Activated CD8-positive, alpha-beta T cell treated with anti-CD3 and anti-CD28 coated beads, Interleukin-2, amount 10 ng/mL, durations not matched to agents 7 days and 5 days (primary cell): ENCODE measurements at places on chromosomes 12 and 14. TPM values are rescaled to one million over a fixed set of nuclear protein-coding genes. Genes with fewer than 3 reads are reported as not detected.

The KRT6C gene
- total RNA-seq: not detected

GRCh38 chr12:80183939-80184338 lies 84.6 kb downstream of the OTOGL start:
- H3K27ac ChIP-seq: no peak overlapping the region
- no peak overlapping the region for H3K4me3 ChIP-seq
- no peaks in the 10 kb centered on the region for H3K36me3 ChIP-seq
- DNase-seq: no peak
- H3K4me1 ChIP-seq: peaks cover 5% of the 10 kb centered on the region

The KLRK1 gene
- 117 TPM for total RNA-seq

- H3K27ac ChIP-seq: no peak overlapping the region
- H3K27me3 ChIP-seq: no peaks in the 10 kb centered on the region
- H3K4me1 ChIP-seq: no peaks in the 10 kb centered on the region
- H3K36me3 ChIP-seq: no peaks in the 10 kb centered on the region
- H3K4me3 ChIP-seq: no peak overlapping the region
These were observed 46.9 kb upstream of the NOS1 start for GRCh38 chr12:117408161-117408791.

DNA sequence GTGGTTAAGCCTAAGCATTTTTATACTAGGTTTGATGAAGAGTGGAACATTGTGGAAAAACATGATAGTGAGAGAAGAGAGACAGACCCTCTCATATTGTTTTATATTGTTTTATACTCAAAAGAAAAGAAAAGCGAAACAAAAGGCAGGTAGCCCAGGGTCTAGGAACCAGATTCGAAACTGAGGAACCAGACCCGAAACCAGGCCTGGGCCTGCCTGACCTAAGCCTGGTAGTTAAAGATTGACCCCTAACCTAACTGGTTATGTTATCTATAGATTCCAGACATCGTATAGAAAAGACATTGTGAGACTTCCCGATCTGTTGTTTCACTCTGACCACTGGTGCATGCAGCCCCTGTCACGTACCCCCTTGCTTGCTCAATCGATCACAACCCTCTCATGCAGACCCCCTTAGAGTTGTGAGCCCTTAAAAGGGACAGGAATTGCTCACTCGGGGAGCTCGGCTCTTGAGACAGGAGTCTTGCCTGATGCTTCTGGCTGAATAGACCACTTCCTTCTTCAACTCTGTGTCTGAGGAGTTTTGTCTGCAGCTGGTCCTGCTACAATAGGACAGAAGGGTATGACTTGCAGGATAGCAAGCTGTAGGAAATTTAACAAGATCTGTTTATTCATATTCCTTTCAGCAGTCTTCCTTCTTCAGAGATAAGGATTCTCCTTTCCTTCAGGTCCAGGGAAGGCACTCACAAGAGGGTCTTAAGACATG lies 147.1 kb upstream of the PLEKHA5 start:
- no peaks in the 10 kb centered on the region for H3K27me3 ChIP-seq
- H3K27ac ChIP-seq: no peak overlapping the region
- no peaks in the 10 kb centered on the region for H3K4me1 ChIP-seq
- no peak for DNase-seq
- H3K4me3 ChIP-seq: no peak overlapping the region
- no peaks in the 10 kb centered on the region for H3K36me3 ChIP-seq

- H3K27ac ChIP-seq: no peak overlapping the region
- no peak for DNase-seq
- H3K27me3 ChIP-seq: peaks cover 2% of the 10 kb centered on the region
- no peak overlapping the region for H3K4me3 ChIP-seq
These were observed 241.5 kb downstream of the SNAPC1 start for GRCh38 chr14:62003701-62004100.

- no peaks in the 10 kb centered on the region for H3K36me3 ChIP-seq
- H3K4me1 ChIP-seq: no peaks in the 10 kb centered on the region
- H3K27ac ChIP-seq: no peak overlapping the region
- H3K27me3 ChIP-seq: no peaks in the 10 kb centered on the region
- DNase-seq: no peak
These were observed 33.3 kb downstream of the GALNT9 start for GRCh38 chr12:132296063-132296462.

GRCh38 chr12:71237128-71237527 lies 79.3 kb upstream of the TSPAN8 start:
- no peak for DNase-seq
- no peak overlapping the region for H3K4me3 ChIP-seq
- no peak overlapping the region for H3K27ac ChIP-seq
- H3K4me1 ChIP-seq: no peaks in the 10 kb centered on the region
- H3K36me3 ChIP-seq: no peaks in the 10 kb centered on the region

DNA sequence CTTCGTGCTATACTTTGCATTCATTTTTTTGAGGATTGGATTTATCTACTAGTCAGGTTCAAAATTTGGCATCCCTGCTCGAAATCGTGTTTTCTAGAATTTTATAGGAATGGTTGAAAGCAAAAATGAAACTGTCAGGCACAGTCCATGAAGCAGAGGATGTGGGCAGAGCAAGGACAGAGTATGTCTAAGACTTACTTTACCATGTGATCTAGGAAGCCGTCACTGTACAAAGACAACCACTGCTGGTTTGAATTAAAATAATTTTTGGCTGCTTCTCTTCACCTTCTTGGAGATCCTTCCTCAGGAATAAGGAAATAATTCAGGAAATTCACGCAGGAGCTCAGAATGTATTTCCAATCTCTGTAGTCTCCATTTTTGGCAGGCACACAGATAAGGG lies 31.6 kb upstream of the SGPP1 start:
- H3K36me3 ChIP-seq: peaks cover 2% of the 10 kb centered on the region
- peaks cover 19% of the 10 kb centered on the region for H3K4me1 ChIP-seq
- peak; percentile 62 for DNase-seq

The CD27 gene
- total RNA-seq: 131 TPM

DNA sequence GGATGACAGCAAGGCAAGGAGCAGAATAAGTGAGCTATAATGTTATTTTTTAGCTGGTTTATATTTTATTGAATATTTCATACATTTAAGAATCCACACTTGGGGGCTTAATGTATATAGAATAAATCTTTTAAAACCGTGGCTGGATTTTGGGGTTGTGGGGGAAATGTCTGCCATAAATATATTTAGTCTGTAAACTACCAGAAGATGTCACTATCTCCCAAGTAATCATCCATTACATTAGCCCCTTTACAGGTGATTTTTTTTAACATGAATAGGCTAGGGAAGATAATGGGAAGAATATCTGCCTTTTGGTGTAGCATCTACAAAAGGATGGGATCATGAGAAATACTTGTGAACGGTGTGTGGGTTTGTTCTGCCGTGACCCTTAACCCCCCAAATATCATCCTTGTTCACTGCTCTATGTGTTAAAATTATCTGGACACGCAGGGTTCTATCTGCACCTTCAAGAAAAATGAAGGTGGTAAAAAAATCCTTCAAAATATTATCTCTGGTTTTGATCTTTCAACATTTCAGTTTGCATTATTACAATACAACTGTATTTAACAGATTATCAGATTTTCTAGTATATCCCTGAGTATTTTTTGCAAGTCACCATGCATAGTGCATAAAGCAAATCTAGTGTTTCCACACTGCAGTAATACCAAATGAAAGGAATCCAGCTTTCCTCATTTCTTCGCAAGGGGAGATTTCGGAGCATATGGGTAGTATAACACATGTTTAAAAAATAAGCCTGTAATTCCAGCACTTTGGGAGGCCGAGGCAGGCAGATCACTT lies 8.0 kb upstream of the SLC17A8 start:
- peaks cover 9% of the 10 kb centered on the region for H3K27me3 ChIP-seq
- no peak overlapping the region for H3K4me3 ChIP-seq
- H3K36me3 ChIP-seq: no peaks in the 10 kb centered on the region
- no peak for DNase-seq

DNA sequence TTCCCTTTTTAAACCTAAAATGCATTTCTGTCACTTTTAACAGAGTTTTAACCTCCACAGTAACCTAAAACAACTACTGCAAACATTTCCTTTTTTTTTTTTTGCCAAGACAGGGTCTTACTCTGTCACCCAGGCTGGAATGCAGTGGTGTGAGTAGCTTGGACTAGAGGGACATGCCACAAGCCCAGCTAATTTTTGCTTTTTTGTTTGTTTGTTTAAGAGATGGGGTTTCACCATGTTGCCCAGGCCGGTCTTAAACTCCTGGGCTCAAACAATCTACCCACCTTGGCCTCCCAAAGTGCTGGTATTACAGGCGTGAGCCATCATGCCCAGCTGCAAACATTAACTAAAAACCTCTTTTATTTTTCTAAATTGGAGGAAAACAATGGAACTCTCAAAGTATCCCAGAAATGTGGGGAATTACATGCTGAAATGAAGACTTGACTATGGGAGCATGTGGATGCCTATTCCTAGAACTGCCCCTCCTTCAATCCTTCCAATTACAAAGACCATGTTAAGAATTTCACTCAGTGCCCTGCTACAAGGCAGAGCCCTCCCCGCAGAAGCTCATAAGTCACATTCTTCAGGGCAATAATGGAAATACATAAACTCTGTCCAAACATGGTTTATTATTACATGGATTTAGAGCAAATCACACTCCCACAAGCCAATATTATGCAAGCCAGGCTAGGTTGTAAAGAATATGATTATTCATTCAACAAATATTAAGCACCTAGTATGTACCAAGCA lies 66.9 kb downstream of the C12orf56 start:
- peaks cover 2% of the 10 kb centered on the region for H3K27me3 ChIP-seq
- H3K4me1 ChIP-seq: no peaks in the 10 kb centered on the region
- no peak overlapping the region for H3K4me3 ChIP-seq
- H3K27ac ChIP-seq: no peak overlapping the region
- no peak for DNase-seq

The FOXG1 gene
- not detected for total RNA-seq

- H3K36me3 ChIP-seq: no peaks in the 10 kb centered on the region
- no peak overlapping the region for H3K27ac ChIP-seq
- no peak overlapping the region for H3K4me3 ChIP-seq
- DNase-seq: no peak
- H3K27me3 ChIP-seq: peaks cover 14% of the 10 kb centered on the region
These were observed 3.0 kb downstream of the TNFAIP2 start for GRCh38 chr14:103126088-103126872.

GRCh38 chr12:22978962-22979361 lies 354.0 kb downstream of the ETNK1 start:
- no peaks in the 10 kb centered on the region for H3K4me1 ChIP-seq
- DNase-seq: no peak
- no peak overlapping the region for H3K27ac ChIP-seq
- no peaks in the 10 kb centered on the region for H3K27me3 ChIP-seq
- H3K36me3 ChIP-seq: no peaks in the 10 kb centered on the region

DNA sequence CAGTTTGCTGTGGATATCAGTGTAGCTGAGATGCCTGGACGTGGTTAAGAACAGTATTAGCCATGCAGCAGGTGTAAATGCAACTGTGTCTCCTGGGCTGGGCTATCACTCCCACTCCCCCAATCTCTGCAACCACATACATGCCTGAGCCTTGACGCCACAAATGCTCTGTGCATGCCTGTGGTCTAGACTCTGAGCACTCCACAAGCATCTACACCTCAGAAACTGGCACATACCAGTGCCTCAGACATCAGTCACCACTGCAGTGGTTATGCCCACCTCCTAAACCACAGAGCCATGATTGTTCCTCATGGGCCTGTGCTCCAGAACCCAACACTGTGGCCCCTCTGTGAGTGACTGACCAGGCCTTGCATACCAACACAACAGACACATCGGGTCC lies 226.8 kb upstream of the ALG10 start:
- H3K36me3 ChIP-seq: no peaks in the 10 kb centered on the region
- H3K4me3 ChIP-seq: no peak overlapping the region
- no peak for DNase-seq
- H3K27me3 ChIP-seq: no peaks in the 10 kb centered on the region
- no peak overlapping the region for H3K27ac ChIP-seq

The P2RX2 gene
- not detected for total RNA-seq

- peaks cover 40% of the 10 kb centered on the region for H3K4me1 ChIP-seq
- peak overlapping the region; percentile 96 for H3K4me3 ChIP-seq
- no peaks in the 10 kb centered on the region for H3K27me3 ChIP-seq
These were observed 719 bp upstream of the SRSF9 start for GRCh38 chr12:120470150-120470784.

DNA sequence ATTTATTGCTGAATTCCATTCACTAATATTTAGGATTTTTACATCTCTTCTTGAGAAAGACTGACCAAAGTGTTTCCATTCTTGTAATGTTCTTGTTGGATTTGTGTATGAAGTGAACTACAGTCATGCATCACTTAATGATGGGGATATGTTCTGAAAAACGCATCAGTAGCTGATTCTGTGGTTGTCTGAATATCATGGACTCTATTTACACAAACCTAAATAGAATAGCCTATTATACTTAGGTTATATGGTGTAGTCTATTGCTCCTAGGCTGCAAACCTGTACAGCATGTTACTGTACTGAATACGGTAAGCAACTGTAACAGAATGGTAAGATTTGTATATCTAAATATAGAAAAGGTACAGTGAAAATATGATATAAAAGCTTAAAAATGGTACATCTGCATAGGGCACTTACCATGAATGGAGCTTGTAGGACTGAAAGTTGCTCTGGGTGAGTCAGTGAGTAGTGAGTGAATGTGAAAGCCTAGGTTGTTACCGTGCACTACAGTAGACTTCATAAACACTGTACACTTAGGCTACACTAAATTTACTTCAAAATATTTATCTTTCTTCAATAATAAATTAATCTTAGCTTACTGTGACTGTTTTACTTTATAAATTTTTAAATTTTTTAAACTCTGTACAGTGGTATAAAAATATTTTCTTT lies 27.6 kb upstream of the P2RX4 start:
- H3K36me3 ChIP-seq: peaks cover 24% of the 10 kb centered on the region
- H3K27ac ChIP-seq: no peak overlapping the region
- no peak overlapping the region for H3K4me3 ChIP-seq
- H3K4me1 ChIP-seq: no peaks in the 10 kb centered on the region

The ABCB9 gene
- 6.0 TPM for total RNA-seq

DNA sequence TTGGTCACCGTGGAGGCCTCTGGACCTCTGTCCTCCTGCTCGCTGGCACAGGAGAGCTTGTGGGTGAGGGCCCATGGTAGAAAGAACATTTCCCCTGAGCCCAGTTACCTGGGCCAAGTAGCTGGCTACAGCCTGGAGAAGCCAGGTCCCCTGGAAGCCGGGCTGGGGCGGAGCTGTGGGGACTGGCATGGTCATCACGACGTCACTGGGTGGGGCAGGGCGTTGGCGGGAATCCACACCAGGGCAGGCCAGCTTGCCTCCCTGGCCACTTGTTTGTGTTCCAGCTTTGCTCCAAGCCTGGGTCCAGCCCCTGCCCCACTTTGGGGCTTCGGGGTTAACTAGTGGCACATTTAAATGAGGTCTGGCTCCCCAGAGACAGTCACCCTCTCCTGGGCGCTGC lies 35.0 kb upstream of the SLC24A4 start:
- H3K4me3 ChIP-seq: no peak overlapping the region
- DNase-seq: no peak
- peaks cover 21% of the 10 kb centered on the region for H3K27me3 ChIP-seq
- no peaks in the 10 kb centered on the region for H3K36me3 ChIP-seq
- no peaks in the 10 kb centered on the region for H3K4me1 ChIP-seq

DNA sequence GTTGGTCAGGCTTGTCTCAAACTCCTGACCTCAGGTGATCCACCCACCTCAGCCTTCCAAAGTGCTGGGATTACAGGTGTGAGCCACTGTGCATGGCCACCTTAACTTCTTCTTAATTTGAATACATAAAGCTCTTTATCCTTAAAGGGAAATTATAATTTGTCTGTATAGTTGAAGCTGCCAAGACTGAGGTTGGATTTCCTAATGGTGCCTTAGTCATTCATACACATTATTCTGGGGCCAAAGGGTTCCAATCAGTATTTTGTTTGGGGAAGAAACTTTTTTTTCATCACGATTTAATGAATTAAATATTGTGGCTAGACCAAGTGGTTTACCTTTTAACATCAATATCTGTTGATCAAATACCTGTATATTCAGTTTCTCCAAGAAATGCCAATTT lies 135.9 kb downstream of the SYT1 start:
- no peaks in the 10 kb centered on the region for H3K27me3 ChIP-seq
- no peak overlapping the region for H3K27ac ChIP-seq
- H3K4me1 ChIP-seq: no peaks in the 10 kb centered on the region

The PHETA1 gene
- total RNA-seq: 1.1 TPM

The NDRG2 gene
- 7.6 TPM for total RNA-seq
